ENCODE measurements at places on chromosomes 1 and 21.

GRCh38 chr1:13706046-13706445 is 6.1 kb downstream of the PRDM2 start:
- DNase-seq = no peak

DNA sequence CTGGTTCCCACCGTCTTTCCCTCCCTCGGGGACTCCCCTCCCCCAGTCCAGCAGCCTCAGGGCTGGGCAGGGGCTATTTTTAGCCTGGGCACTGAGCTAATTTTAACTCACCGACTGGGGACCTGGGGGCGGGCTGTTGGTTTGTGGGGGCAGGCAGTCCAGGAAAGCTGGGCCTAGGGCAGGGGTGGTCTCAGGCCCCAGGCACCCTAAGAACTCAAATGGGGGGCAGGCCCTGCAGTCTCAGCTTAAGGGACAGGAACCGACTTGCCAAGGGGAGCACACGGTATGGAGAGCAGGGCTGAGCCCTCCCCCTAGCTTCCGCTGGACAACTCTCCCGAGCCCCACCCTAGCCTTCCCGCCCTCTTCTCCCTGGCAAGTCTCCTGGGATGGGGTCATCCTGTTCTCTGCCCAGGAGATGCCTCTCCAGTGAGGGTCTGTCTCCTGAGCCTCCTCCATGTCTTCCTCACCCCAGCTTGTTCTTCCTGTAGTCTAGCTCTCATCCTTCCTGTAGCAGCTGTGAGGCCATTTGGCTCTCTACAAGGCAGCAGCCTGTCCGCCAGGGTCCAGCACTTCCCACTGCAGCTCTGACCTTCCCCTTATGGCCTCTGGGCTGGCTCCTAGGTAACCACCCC is 10.1 kb downstream of the MEF2D start:
- DNase-seq = no peak

GRCh38 chr1:231421546-231421970 is 529 bp downstream of the EGLN1 start:
- peak; percentile 44 for DNase-seq

GRCh38 chr1:193619911-193620310 is 433.5 kb upstream of the B3GALT2 start:
- no peak for DNase-seq

GRCh38 chr1:220905650-220906560 is 26.7 kb downstream of the HLX start:
- no peak for DNase-seq

DNA sequence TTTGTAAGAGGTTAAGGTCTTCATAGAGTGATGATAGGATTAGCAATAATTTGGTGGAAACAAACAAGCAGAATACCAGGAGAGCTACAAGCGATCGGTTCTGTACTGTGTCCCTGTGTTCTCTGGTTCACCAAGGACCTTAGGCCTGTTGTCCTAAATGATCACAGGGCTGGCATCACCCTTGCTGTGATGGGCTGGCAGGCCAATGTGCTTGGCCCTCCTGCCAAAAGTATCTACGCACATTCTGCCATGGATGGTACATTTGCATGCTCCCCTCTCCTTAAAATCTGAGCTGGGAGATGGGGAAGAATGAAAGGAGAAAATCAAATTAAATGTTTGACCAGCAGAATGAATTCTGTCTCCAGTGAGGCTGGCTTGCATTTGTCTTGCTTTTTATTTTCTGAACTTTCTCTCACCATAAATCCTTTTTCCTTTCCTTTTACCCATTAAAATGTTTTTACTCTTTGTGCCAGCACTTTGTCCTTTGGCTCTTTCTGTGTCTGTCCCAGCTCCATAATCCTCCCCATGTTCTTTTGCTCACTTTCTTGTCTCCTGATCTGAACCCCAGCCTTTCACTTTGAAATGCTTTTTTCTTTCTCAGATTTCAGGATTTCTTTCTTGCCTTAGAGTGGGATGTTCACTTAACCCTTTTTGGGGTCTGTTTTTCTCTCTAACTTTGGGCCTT is 51.7 kb downstream of the PBX1 start:
- no peak for DNase-seq

DNA sequence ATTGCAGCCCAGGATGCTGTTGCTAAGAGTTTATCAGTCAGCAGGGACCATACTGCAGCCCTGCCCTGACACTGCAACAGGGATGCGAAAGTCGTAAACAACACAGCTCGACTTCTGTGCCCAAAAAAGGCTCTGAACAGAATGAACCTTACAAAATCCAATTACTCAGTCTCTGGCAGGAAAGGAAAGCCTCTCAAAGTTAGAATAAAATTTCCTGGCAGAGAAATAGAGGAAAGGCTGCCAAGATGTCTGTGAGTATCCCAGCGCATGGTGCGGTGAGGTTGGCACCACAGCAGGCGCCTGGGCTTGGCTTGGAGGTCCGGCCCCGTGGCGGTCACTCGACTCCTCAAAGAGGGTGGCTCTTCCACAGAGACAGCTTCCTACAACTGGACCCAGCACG is 185.8 kb downstream of the PCP4 start:
- no peak for DNase-seq

DNA sequence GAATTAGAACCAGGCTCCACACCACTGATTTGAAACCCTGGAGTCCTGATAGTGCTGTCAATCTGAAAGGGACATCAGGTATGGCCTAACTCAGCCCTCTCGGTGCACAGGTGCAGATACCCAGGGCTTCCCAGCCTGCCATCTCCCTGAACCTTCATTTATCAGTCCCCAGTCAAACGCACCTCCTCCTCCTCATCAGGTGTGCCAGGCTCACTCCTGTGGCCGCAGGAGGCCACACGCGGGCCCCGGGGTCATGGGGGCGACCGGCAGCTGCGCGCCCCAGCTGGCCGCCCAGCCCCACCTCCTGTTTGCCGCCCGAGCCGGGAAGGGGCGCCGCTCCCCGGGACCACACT is 572 bp downstream of the FUCA1 start:
- DNase-seq = no peak

DNA sequence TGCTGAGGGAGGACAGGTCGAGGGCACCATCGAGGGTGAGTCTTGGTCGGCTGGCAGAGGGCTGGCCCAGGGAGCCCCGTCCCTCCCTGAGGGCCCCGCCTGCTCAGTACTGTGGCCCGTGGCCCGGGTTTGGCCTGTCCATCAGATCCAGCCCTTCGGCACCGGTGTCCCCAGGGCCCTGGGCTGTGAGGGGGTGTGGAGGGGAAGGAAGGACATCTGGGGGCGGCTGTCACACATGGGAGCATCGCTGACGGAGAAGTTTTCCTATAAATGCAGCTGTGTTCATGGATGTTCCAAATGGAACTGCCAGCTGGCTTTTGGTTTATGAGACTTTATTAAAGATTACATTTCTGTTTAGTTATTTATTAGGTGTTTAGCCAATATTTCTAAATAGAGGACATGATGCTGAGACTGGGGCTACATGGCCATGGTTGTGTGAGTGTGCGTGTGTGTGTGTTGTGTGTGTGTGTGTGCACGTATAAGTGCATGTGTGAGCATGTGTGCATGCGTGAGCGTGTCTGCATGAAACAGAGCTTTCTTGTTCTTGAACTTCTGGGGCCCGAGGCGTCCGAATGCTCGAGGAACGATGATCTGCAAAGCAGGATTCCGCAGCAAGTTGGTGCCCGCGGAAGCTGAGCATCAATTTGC is 54.3 kb downstream of the SLX9 start:
- no peak for DNase-seq

DNA sequence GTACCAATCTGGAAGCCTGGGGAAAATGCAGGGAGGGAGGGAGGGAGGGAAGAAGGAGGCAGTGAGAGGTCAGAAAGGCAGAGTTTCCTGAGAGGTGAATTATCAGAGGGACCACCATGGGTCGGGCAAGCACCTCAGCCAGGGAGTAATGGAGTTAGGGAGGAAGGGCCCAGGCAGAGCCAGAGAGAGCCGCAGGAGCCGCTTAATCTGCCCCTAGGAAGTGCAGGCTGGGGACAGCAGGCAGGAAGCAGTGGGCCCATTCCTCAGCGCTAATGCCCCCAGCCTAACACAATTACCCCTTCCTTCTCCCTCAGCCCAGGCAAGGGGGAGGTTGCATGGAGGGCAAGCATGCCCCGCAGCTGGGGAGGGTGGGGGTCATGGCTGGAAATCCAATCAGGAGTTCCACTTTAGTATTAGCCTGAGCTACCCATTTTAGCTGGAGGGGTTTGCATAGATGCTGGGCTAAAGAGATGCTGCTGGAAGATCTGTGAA is 109.0 kb downstream of the TMEM53 start:
- no peak for DNase-seq

- DNase-seq = peak; percentile 59
Measured at GRCh38 chr1:210373878-210374599, 45.3 kb downstream of the HHAT start.

DNA sequence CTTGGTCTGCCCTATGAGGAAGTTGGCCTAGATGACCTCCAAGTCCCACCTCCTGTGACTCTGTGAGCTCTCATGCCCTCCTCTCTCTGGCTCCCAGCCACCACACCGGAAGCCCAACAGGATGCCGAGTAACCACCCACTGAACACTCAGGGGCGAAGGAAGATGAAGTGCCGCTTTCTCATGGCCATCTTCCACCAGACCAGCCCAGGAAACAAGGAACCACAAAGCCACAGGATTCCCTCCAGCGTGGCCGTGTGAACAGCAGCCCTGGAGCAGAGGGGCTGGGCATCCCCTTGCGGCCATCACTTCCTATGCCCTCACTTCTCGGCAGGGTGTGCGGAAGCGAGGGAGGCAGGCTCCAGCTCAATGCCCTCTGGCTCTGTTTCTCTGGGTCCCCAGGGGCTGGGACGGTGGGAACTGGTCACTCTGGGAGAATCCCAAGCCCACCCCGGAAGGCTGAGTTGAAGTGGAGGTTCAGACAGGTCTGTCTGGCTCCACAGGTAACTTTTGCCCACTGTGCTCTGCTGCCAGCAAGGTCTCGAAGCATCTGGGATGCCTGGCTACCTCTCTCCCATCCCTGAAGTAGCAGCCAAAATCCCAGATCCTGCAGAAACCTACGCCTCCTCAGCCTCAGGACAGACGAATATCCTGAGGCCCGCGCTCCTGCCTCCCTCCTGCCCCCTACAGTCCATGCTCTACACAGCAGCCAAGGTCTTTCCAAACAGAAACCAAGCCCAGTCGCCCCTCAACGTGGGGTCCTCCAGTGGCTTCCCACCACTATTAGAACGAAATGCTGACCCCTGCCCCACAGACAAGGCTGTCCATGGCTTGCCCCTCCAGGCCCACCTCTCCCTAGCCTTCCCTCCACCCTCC is 44.2 kb upstream of the ECE1 start:
- peak; percentile 77 for DNase-seq

DNA sequence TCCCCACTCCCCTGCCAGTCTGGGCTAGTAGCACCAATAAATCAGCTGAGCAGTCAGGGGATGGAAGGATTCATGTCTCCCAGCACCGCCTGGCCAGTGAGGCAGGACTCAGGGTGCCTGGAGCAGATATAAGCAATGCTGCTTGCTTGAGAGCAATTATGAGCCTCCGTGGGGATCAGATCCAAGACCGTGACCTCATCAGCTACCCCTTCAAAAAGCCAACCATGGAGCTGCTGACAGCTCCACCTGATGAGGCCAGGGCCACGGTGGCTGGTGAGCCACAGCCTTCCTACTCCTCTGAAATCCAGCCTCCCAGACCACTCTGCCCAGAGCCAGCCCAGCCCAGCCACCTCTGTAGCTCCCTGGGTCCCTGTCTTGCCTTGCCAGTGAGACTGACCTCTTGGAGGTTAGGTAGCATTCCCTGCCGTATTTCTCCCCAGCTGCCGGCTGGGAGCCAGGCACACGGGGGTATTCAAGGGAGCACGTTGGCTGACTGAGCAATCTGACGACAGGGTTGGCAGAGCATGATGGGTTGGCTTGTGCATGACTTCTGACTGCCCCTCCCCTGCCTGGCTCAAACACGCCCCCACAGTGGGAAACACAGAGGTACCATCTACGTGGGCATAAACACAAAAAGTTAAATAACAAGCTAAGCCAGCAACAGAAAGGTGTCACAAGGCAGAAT is 28.4 kb downstream of the SYT2 start:
- no peak for DNase-seq

DNA sequence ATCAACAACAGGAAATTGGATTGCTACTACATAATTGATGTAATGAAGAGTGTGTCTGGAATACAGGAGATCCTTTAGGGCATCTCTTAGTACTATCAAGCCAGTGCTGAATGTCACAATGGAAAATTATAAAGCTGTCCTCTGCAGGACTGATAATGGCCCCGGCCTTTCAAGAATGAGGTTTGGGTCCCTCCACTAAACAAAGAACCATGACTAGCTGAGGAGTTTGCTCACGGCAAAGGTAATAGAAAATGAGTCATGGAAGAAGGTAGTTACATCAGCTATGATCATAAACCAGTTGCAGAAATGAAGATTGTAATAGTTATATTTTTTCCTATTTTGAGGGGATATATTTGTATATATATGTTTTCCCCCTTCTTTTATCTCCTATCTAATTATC is 145.8 kb downstream of the KCNJ6 start:
- DNase-seq = no peak

DNA sequence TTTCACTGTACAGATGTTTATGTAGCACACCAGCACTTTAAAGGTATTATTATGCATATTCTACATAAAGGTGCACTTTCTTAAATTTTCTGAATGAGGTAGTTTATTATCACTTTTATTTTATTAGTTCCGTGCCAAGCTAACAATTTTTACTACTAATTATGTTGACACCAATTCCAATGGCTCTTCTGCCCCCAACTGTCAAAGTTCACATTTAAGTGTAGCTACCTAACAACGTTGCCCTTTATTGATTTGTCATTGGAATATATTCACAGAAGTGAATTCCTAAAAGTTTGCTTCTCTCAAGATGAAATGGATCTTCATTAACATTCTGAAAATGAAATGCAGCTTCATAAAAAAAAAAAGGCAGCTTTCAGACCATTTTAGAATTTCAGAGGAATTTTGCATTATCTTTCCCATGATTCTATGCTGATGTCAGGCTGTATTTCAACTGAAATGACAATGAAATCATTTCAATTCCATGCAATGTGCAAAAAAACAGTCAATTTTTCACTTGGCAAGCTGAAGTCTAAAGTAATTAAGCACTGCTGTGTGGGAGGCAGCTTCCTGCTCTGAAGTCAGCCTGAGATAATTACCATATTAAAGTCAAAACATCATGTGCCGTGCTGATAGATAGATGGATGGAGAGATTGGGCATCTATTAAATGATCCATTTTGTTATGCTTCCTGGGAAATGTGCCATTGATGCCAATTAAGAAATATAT is 229.2 kb downstream of the TTLL7 start:
- DNase-seq = no peak

GRCh38 chr21:15566703-15567102 is 163.1 kb upstream of the USP25 start:
- no peak for DNase-seq
